Epithelial cell of esophagus (primary cell): ENCODE measurements at places on chromosomes 4 and X.
A peak's percentile ranks its signal among the peaks of the same experiment; 100 is the strongest.

DNA sequence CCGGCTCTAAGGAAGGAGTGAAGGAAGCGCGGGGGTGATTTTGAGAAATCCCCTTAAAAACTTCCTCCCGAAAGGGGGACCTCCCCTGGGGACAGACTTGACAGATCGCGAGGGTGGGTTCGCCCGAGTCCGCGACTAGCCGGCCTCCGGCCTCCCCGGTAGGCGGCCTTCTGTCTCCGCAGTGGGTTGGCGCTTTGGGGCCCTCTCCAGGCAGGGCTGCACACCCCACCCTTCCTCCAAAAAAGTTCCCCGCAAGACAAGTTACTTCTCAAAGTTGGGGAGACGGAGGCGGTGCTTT, 24.8 kb downstream of the HOPX start:
- peak; percentile 36 for DNase-seq

DNA sequence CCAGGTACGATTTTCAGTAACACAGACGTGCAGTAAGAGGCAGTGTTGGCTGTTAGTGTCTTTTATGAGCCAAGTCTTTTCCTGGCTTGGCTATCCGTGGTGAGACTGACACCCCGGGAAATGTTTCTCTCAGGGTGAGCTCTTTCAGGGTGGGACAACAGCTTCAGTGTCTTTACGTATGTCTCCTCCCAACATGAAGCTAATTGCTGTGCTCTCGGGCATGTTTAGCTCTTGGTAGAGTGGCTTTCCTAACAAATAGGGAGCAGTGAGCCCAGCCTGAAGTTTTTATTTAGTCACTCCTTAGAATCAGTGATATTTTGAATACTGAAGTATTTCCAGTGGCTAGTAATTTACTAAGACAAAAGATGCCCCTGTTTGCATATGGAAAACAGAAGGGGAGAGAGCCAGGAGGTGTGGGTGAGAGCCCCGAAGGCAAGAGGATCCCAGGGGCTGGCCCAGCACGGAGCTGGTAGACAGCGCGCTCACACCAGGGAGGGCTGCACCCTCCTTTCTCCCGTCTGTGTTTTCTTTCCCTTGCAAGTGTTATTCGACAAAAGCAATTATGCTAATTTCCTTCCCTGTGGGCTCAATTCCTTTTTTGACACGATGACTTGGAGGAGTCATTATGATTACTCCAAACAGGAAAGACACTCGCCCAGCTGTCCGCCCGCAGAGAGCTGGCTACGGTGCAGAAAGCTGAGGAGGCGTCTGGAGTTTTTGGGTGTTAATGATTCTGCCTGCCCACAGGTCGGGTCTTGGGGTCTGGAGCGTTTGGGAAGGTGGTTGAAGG, 47.7 kb downstream of the PDGFRA start:
- DNase-seq: peak; percentile 41

DNA sequence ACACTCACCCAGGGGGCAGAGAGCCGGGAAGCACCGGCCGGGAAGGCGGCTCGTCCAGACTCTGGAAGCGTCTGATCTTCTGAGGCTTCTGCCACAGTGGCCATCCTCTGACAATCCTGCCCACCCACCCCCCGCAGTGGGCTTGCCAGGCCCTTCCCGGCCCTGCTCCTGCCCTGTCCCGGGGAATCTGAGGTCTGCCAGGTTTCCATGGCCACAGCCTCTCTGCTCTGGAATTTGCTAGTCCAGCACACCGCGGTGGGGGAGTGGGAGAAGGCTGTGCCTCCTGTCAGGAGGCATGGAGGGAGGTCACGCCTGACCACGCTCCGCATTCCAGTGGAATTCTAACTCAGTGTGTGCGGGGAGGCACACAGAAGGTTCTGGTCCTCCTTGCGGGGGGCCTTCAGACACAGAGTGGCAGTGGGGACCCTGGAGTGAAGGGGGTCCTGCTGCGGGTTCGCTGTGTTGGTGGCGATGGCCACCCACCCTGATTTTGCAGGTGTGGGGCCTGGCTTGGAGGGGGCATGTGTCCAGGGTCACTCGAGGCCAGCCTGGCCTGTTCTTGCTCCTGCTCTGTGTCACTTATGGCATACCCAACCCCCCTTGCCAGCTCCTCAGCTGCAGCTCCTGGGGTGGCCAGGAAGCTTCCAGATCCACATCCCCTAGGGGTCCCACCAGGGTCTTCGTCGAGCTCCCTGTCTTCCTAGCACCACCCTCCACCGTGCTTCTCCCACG, 55.6 kb upstream of the ADRA2C start:
- no peak for DNase-seq

- no peak for DNase-seq
Observed at GRCh38 chrX:45972636-45973035, 572.6 kb downstream of the ZNF674 start.

DNA sequence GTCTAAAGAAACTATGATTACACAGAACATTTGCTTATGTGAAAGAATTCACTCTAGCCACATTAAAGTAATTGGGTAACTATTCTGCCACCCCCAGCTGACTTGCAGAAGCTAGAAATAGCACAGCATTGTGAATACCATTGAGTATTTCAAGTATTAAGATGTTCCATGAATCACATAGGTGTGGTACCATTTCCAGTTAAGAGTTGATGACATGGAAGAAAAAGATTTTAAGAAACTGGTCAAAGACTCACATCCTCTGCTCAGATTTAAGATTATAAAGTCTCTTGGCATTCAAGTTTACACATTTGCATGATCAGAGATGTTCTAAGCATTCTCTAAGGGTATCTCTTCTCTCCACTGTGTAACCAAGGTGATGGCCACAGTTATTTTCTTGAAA, 287.5 kb downstream of the CAMK2D start:
- DNase-seq: peak; percentile 95

GRCh38 chr4:87141428-87141827, 79.0 kb downstream of the KLHL8 start:
- DNase-seq: no peak

GRCh38 chr4:172650758-172651530, 517.7 kb upstream of the GALNT7 start:
- DNase-seq: peak; percentile 14

- peak; percentile 33 for DNase-seq
Observed at GRCh38 chr4:119678761-119679160, 50.2 kb upstream of the PDE5A start.

DNA sequence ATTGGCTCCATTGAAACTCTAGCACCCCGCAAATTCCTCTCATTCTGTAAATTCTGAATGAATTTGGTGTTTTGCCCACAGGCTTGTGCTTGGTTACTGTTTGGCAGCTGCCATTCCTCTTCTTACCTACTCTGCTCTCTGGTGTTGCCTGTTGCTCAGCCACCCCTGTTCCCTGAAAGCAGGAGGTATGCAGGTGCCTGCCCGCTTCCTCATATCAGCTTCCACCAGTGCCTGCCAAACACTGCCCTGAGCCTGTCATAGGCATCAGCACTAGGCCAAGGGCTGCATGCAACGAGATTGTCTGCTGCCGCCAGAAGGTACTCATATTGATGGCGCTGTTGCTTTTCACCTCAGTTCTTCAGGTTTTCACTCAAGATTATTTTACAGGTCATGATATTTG, 978.1 kb downstream of the C4orf33 start:
- no peak for DNase-seq

DNA sequence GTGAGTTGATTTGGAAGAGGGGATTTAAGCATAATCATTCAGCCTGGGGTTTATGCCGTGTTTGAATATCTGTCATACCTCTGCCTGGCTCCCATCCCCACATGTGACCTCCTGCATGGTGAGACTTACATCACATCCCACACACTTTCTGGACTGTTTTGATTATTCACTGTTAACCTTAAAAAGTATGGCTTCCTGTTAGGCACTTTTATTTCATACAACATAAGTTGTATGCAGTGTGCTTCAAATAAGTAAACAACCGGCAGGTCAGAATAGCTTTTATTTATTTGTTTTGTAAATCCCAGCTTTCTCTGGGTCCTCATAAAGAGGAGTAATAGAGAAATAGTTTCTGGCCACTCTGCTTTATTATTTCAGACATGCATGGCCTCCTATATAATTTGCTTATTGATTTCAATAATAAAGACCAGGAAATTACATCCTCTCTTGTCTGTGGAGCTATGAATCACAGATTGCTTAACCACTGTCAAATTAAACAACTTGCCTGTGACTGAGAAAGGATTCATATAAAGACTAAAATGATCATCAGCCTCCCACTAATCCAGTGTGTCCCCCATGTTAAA, 376.8 kb upstream of the ZFP42 start:
- peak; percentile 85 for DNase-seq

- DNase-seq: peak; percentile 83
Observed at GRCh38 chr4:101835121-101835904, 44.8 kb downstream of the BANK1 start.

GRCh38 chr4:124420166-124420695, 292.3 kb downstream of the ANKRD50 start:
- DNase-seq: no peak

DNA sequence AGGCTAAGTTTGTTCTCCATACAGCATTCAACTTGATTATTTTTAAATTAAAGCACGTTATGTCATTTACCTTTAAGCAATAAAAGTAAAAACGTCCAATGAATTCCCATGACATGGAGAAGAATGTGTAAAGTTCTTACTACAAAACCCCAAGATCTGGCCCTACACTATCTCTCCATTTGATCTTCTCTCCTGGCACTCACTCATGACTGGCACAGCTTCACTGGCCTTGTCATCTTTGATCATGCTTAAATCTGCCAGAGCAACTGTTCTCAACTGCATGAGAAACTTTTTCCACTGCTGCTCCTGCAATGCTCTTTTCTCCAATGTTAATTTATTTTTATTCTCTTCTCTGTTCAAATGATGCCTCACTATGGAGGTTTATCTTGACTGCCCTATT, 1109.0 kb upstream of the IGFBP7 start:
- DNase-seq: no peak

GRCh38 chrX:54180403-54180802, 2.7 kb downstream of the FAM120C start:
- peak; percentile 28 for DNase-seq

GRCh38 chrX:13760426-13760825, 25.9 kb downstream of the OFD1 start:
- no peak for DNase-seq
